ENCODE measurements at places on chromosomes 2 and 18.

DNA sequence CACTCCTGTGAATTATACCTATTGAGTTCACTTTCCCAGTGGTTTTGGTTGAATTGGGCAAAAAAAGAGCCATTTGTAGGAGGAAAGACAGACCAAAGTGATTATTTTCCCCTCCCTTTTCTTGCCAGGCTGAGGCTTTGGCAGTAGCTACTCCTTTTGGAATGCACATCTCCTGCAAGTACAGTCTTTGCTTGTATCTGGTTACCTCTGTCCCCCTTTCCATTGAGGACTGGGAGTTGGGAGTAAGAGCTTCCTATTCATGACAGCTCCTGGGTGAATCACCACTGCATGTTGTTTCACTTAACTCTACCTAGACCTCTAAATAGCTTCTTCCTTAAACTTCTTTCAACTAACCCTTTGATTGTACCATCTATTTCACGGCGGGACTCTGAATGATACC, 695.3 kb upstream of the ZNF804A start:
- DNase-seq: no peak

GRCh38 chr2:106358081-106358480, 110.1 kb downstream of the RGPD3 start:
- no peak for DNase-seq

GRCh38 chr2:28293416-28293815, 99.2 kb upstream of the FOSL2 start:
- no peak for DNase-seq

GRCh38 chr2:72940786-72941185, 23.5 kb downstream of the EMX1 start:
- no peak for DNase-seq

GRCh38 chr2:136310797-136311603, 193.1 kb upstream of the CXCR4 start:
- DNase-seq: no peak

DNA sequence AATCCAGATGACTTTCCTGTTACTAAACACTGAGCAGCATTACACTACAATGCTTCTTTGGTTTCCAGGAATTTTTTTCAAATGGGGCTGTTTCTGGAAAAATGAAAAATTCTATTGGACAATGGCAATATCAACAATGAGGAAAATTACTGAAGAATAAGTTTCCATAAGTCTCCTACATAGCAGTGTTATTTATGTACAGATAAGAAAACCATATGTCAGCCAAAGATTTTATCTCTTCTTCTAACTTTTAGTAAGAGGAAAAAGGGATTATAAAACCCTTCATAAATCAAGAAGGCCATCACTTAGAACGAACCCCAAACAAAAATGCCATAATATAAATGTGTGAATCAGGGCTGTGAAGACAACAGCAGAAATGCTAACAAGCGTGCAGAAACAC, 31.6 kb upstream of the NOSTRIN start:
- no peak for DNase-seq

DNA sequence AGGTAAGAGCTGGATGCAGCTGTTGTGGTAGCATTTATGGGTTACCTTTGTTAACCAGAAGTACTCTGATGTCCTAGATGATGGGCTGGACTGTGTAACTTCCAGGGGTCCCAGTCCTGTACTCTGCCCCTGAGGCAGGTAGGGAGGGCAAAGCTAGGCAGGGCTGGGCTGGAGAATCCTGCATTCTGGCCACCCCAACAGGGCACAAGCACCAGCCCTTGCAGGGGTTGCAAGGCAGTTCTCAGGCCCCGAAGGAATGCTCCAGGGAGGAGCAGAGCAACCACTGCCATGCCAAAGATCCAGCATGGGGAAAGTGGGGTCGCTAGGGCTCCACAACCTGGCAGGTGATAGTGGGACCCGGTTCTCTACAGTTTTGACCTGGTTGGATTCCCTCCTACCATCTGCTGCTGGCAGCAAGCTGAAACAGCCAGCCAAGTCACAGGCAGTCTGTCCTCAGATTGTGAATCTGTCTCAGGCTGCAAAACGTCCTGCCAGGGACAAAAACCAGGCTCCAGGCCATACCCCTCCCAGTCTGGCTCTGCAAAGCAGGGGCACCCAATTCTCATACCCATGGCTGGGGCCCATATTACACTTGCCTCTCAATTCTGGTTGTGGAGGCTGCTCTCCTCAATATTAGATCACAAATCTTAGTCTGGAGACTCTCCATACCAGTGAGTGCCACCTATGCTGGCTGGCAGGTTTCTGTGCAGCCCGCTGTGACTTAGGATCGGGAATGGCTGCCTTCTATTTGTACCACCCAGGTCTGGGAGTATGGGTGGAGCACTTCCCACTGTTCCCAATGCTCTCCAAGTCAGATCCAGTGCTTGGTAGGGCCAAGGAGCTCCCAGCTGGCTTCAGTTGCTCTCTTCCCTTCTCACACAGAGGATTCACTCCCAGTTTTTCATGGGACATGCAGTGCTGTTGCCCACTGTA, 61.1 kb downstream of the SMCHD1 start:
- no peak for DNase-seq

- no peak for DNase-seq
Observed at GRCh38 chr18:9898792-9899549, 13.2 kb downstream of the TXNDC2 start.

DNA sequence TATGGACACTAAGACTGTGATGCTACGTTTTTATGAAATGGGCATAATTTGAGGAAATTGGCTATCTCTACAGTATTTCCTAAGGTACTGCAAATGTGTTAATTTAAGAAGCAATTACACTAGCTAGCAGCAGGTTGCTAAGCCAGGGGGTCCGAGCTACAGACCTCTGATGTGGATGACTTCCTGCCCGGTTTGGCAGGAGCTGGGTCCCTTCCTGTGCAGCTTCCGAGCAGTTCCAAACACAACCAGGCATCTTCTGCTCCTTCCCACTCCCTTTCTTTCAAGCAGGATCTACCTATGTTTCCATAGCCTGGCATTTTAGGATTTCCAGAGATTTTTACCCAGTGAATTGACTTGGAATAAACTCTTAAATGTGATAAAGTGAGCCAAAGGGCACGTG, 55.7 kb downstream of the SCN2A start:
- DNase-seq: no peak

- DNase-seq: no peak
Observed at GRCh38 chr2:112129060-112129459, 9.1 kb upstream of the FBLN7 start.

- DNase-seq: no peak
Observed at GRCh38 chr2:24189551-24189950, 14.7 kb downstream of the FAM228A start.

- peak; percentile 96 for DNase-seq
Observed at GRCh38 chr2:169694113-169694893, at the start of the genes CFAP210 and PHOSPHO2. Gene CFAP210, minus strand, starts transcription at chr2:169694405. Its CDS starts 78 bp downstream, at chr2:169694327. Gene PHOSPHO2, plus strand, starts transcription at chr2:169694469. Its CDS starts 6,503 bp downstream, at chr2:169700972.

- no peak for DNase-seq
Observed at GRCh38 chr2:159193791-159194190, 92.7 kb downstream of the WDSUB1 start.

DNA sequence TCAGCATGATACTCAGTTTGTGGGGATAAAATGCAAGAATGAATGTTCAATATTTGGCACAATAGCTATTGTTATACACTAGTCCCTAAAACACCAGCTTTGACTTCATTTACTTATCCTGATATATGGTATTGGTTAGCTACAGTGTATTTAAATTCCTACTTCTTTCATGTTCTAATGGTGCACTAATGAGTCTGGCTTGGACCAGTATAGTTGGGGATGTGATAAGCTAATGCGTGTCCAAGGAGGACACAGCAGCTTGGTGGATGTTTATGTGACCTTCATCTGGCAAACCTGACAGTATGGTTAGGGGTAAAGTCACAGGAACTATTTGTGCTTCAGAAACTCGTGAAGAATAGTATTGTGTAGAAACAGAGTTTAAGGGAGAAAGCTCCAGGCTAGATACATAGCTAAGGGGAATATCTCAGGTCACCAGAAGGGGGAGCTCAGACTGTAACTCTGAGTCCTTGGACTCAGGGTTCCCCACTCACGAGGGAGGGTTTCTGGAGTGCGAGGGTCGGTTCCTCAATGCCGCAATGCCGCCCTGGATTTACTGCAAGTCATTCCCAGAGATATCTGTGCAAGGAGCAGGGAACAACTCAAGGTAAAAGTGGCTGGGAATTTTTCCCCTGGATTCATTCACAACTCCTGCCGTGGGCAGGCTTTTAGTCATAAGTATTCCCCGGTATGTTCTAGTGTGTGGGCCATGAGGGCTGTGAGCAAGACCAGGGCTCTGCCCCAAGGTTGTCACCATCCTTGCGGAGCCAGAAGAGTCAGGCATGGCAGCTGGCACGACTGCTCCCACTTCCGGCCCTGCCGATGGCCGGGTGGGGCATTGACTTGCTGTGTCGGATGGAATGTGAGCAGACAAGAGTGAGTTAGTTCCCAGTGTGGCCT, 14.5 kb downstream of the IL1R2 start:
- no peak for DNase-seq

DNA sequence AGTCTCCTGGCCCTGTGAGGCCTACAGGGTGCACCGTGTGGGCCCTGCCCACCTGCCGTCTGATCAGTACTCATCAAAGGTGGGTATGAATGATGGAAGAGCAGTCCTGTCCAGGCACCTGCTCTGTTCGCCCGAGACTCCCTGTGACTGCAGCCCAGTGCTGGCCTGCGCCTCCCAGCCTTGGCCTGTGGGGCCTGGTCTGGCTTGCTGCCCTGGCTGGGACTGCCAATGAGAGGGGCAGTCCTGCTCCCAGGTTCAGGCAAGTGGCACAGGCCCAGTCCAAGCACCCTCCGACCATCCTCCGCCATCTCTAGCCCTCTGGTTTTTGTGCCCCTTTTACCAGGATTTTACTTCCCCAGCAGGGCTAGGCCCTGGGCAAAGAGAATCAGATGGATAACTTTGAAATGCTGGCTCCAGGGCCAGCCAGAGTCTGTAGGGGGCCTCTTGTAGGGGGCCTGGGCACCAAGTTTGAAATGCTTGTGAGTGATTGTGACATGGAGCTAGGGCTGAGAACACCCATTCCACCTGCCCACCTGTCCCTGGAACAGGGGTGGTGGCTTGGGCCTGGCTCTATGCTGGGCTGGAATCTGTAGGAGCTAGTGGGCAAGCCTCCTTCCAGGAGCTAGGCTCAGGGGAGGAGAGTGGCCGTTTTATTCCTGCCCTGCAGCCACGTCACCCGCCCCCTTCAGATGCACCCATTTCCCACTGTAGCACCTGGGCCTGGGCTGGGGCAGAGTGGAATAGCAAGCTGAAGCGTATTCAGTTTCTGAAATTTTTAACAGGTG, 8.7 kb upstream of the HS6ST1 start:
- no peak for DNase-seq

DNA sequence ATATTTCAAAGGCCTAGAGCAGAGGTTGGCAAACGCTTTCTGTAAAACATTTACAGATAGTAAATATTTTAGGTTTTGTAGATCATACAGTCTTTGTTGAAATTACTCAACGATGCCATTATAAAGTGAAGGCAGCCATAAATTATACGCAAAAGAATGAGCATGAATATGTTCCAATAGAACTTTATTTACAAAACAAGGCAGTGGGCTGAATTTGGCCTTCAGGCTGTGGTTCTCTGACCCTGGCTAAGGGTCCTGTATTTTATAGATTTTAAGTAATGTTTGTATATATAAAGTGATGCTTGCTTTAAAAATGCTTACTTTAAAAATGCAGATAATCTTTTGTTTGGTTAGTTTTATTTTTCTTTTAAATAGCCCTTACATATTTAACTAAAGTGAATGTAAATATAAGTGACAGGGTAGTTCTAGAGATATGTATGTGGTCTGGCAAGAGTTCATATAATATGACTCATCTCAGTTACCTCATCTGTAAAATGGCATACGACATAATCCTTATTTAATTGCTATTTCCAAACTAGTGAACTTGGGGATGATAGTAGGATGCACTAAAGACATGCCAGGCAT, 51.7 kb upstream of the ATP5MC3 start:
- DNase-seq: no peak

- no peak for DNase-seq
Observed at GRCh38 chr18:45335282-45336043, 279.8 kb upstream of the SLC14A2 start.

GRCh38 chr2:25375371-25375988, 33.8 kb upstream of the DNMT3A start:
- no peak for DNase-seq

- no peak for DNase-seq
Observed at GRCh38 chr18:46042571-46043123, 29.4 kb downstream of the PSTPIP2 start.

- no peak for DNase-seq
Observed at GRCh38 chr2:60515721-60516226, 37.7 kb downstream of the BCL11A start.

DNA sequence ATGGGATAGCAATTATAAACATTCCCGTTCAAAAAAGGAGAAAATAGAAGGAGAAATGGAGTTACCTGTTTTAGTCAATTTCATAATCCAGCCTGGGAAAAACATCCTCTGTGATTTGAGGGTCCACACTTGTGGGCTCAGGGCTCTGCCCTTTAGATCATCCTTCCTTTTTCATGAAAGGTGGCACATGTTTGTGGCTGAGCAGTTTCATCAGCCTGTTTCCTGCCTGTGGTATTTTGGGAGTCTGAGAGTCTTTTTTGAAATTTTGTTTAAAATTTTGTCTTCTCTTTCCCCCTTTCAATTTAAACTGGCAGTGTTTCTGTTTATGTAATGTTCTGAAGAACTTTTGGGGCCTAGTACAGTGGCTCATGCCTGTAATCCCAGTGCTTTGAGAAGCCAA, 84.0 kb downstream of the KIAA1328 start:
- no peak for DNase-seq

- DNase-seq: no peak
Observed at GRCh38 chr2:3141696-3142095, 235.9 kb downstream of the EIPR1 start.

DNA sequence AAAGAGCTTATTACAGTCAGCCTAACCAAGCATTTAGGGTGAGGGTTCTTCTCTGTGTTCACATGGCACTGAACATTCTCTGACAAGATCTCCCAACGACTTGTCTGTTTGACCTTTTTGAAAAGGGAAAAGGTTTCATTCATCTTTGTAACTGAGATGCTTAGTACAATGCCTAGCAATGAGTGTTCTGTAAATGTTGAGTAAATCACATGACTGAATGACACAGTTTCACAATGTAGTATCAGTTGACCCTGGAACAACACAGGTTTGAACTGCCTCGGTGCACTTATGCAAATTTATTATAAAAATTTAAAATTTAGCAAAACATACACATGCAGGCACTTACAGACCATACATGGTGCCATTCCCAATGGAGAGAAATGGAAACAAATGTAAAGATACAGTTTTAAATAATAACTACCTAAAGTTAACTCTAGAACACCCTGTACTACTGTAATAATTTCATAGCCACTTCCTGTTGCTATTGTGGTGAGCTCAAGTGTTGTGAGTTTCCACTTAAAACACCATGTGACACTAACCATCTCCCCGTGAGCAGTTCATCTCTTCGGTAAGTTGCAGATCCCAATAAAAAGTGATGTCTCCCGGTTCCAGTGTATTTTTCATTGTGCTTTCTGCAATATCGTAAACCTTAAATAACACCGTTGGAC, 34.1 kb upstream of the VWC2L start:
- no peak for DNase-seq

Measured in stimulated activated CD8-positive, alpha-beta memory T cell treated with anti-CD3 and anti-CD28 coated beads, Interleukin-4, amount 100 ng/mL, for 4 hours (primary cell).